ENCODE measurements at places on chromosomes 16 and 17.

GRCh38 chr16:83943516-83944050, 9.5 kb upstream of the OSGIN1 start:
- H3K4me1 ChIP-seq: no peaks in the 10 kb centered on the region
- H3K4me3 ChIP-seq: no peak overlapping the region
- H3K27me3 ChIP-seq: peaks cover 10% of the 10 kb centered on the region
- no peak overlapping the region for H3K27ac ChIP-seq
- DNase-seq: no peak
- no peaks in the 10 kb centered on the region for H3K36me3 ChIP-seq

- no peak overlapping the region for H3K4me3 ChIP-seq
- no peak overlapping the region for H3K27ac ChIP-seq
- peaks cover 14% of the 10 kb centered on the region for H3K36me3 ChIP-seq
These were observed 2.4 kb downstream of the CDT1 start for GRCh38 chr16:88805887-88806393.

GRCh38 chr16:75635036-75635435, 12.0 kb upstream of the ADAT1 start:
- H3K27me3 ChIP-seq: no peaks in the 10 kb centered on the region
- H3K36me3 ChIP-seq: peaks cover 23% of the 10 kb centered on the region
- no peak for DNase-seq
- no peaks in the 10 kb centered on the region for H3K4me1 ChIP-seq

GRCh38 chr16:67000384-67001351, 12.3 kb downstream of the CES4A start:
- no peaks in the 10 kb centered on the region for H3K36me3 ChIP-seq
- H3K27me3 ChIP-seq: no peaks in the 10 kb centered on the region
- peak; percentile 55 for DNase-seq

DNA sequence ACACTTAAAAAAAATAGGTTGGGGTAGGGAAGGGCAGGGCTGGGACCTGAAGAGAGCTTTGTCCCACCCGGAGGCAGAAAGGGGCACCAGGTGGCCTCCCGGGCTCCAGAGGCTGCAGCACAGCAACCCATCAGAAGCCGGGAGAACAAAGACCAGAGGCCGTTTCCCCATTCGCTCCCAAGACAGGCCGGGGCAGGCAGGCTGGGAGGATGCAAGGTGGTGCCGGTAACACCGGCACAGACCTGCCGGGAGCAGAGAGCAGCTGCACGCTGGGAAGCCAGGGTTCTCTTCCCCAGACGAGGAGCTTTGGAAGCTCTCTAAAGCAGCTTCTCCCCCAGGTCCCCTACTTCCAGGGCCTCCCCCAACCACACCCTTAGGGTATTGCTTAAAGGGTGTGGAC, 5.6 kb downstream of the PPL start:
- no peaks in the 10 kb centered on the region for H3K36me3 ChIP-seq
- no peaks in the 10 kb centered on the region for H3K27me3 ChIP-seq
- no peak overlapping the region for H3K4me3 ChIP-seq
- no peak for DNase-seq

DNA sequence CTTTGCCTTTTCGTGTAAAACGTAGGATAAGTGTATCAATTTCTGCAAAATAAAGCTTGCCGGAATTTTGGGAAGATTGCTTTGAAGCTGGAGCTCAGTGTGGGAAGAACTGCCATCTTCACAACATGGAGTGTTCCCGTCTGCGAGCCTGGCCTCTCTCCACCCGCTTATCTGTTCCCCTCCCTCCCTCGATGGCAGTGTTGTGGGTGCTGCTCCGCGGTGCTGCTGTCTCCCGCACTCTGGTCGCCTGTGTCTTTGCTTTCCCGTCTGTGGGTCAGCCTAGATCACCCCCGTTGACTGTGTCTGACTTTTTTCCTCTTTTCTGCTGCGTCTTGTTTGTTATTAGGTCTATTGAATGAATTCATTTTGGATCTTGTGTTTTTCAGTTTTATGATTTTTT, 17.0 kb downstream of the ACSF3 start:
- H3K36me3 ChIP-seq: peaks cover 20% of the 10 kb centered on the region
- H3K27me3 ChIP-seq: no peaks in the 10 kb centered on the region
- H3K27ac ChIP-seq: no peak overlapping the region
- H3K4me3 ChIP-seq: no peak overlapping the region
- DNase-seq: no peak

GRCh38 chr17:3754458-3755334, 31.0 kb downstream of the HASPIN start:
- H3K36me3 ChIP-seq: no peaks in the 10 kb centered on the region
- H3K4me1 ChIP-seq: peaks cover 45% of the 10 kb centered on the region
- peak overlapping the region; percentile 11 for H3K4me3 ChIP-seq
- DNase-seq: peak; percentile 91
- peak overlapping the region; percentile 62 for H3K27ac ChIP-seq
- no peaks in the 10 kb centered on the region for H3K27me3 ChIP-seq

GRCh38 chr17:29162082-29162908, 17.9 kb downstream of the MYO18A start:
- H3K36me3 ChIP-seq: no peaks in the 10 kb centered on the region

DNA sequence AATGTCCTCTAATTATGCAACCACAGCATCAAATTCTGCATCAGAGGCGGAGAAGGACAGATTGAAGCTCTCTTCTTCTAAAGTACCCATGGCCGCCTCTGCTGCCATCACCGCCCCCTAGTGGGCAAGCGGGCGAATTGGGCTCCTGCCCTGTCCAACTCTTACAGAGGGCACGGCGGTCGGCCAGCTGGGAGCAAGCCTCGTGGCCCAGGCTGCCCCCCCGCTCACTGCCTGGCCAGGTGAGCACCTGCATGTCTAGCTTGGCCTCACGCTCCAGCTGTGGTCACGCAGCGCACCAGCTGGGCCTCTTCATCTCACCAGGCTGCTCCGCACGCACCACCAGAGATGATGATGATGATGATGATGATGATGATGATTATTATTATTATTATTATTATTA, 146.1 kb upstream of the TOM1L1 start:
- no peaks in the 10 kb centered on the region for H3K27me3 ChIP-seq
- H3K36me3 ChIP-seq: no peaks in the 10 kb centered on the region
- no peak for DNase-seq

- peaks cover 18% of the 10 kb centered on the region for H3K4me1 ChIP-seq
- no peak for DNase-seq
- H3K4me3 ChIP-seq: peak overlapping the region; percentile 66
- H3K36me3 ChIP-seq: no peaks in the 10 kb centered on the region
These were observed 999 bp upstream of the FLYWCH2 start for GRCh38 chr16:2881783-2882649.

- H3K27me3 ChIP-seq: no peaks in the 10 kb centered on the region
- no peaks in the 10 kb centered on the region for H3K4me1 ChIP-seq
- no peak overlapping the region for H3K4me3 ChIP-seq
- H3K36me3 ChIP-seq: no peaks in the 10 kb centered on the region
- no peak overlapping the region for H3K27ac ChIP-seq
These were observed 168.5 kb downstream of the KATNIP start for GRCh38 chr16:27718201-27719105.

DNA sequence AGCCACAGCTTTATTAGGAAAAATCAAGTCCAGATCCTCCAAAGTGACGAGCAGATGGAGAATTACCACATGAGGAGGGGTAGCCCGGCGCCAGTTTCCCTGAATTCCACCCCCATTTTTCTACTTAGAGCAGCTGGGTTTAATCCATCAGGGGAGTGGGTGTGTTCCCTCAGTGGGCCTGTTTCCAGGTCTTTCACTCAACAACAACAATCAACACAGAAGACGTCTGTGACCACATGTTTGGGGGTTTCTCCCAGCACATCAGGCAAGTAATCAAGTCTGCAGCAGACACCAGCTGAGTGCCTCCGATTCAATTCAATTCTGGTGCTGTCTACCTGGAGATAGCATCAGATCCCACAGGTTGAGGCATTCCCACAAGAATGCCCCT, 6.8 kb downstream of the SLC6A2 start:
- no peaks in the 10 kb centered on the region for H3K27me3 ChIP-seq
- H3K36me3 ChIP-seq: no peaks in the 10 kb centered on the region
- no peak overlapping the region for H3K4me3 ChIP-seq
- H3K4me1 ChIP-seq: no peaks in the 10 kb centered on the region
- H3K27ac ChIP-seq: no peak overlapping the region

- no peak for DNase-seq
- no peaks in the 10 kb centered on the region for H3K4me1 ChIP-seq
- no peak overlapping the region for H3K27ac ChIP-seq
- H3K36me3 ChIP-seq: no peaks in the 10 kb centered on the region
- no peak overlapping the region for H3K4me3 ChIP-seq
These were observed 3.2 kb upstream of the C1QTNF1 start for GRCh38 chr17:79020631-79021301.
